ENCODE measurements at places on chromosomes 2 and 18. TPM values are rescaled to one million over a fixed set of nuclear protein-coding genes. Genes with fewer than 3 reads are reported as not detected.

- no peak for DNase-seq
Measured at GRCh38 chr2:195967336-195967735, 101.3 kb downstream of the DNAH7 start.

- peak; percentile 45 for DNase-seq
Measured at GRCh38 chr18:2657788-2658458, 2.4 kb downstream of the SMCHD1 start.

ALPP gene
- 0.34 TPM for total RNA-seq

SERTAD2 gene
- 80.1 TPM for total RNA-seq

CABYR gene
- total RNA-seq = not detected

NCKAP5 gene
- 0.30 TPM for total RNA-seq

GRCh38 chr18:24702001-24702515 is 241.6 kb downstream of the HRH4 start:
- DNase-seq = no peak

ACVR1C gene
- 1.2 TPM for total RNA-seq

DNA sequence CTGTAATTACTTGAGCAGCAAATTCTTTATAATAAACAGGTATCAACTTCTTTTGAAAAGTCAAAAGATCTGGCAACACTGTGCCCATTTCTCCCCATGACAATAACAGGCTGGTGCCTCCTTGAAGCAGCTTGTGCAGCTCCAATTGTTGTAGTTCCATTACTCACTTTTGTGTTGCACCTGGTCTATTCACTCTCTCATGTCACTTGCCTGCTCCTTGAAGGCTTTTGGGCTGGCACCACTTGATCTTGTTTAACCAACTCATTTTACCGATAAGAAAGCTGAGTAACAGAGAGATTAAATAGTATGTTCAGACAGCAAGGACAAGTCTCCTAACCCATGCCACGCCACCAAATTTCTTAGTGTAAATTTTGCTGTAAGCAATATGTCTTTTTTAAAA is 314.5 kb downstream of the OSR1 start:
- DNase-seq = no peak

GRCh38 chr2:143835481-143835880 is 684.4 kb downstream of the ZEB2 start:
- DNase-seq = no peak

GRCh38 chr18:577643-578375 is 2.4 kb upstream of the CETN1 start:
- no peak for DNase-seq
